ENCODE measurements at places on chromosomes 3 and 15.

DNA sequence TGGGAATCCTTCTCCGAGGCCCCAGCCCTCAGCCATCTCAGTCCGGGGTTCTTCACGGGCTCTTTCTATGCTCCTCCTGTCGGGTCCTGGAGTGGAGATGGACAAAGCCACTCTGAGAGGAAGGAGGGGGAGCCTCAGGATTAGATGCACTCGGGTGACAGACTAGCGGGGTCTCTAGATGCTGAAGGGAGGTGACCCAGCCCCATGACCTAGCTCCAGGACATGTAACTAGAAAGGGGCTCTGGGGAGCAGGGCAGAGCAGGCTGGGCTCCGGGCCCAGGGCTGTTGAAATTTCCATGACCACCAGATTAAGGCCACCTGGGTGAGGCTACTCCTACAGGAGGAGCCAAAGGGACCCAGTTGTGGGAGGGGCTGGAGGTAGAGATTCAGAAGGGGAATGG is 14.8 kb upstream of the SKIC8 start:
- DNase-seq: no peak

DNA sequence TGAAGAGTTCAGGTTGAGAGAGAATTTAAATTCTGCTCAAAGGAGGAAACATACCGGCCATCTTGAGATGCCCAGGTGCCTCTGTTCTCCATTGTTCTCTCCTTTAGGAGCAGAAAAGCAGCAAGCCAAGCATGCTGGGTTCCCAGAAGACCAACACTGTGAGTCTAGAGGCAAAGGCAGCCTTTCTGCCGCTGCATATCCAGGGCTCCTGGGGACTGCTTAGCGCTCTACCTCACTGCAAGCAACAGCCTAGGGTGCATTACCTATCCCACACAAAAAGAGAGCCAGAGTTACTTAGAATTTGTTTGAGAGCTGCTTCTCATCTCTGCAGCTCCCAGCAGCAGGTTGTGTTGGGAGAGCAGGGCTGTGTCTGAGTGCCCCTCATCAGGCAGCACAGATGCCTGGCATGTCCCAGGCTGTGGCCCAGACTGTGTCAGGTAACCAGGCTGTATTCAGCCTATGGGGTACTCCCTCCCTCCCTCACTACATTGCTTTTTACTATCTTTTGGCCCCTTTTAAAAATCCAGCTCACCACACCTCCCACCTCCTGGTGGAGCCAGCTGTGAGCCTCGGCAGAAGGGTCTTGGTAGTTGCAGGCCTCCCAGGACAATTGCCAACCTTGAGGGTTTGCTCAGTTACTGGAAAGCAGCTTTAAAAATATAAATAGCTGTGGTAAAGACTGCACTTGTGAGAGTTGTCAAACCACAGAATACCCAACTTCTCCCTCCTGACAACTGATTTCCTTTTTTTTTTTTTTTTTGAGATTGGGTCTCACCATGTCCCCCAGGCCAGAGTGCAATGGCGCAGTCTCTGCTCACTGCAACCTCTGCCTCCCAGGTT is 30.2 kb downstream of the BCL2L10 start:
- no peak for DNase-seq

DNA sequence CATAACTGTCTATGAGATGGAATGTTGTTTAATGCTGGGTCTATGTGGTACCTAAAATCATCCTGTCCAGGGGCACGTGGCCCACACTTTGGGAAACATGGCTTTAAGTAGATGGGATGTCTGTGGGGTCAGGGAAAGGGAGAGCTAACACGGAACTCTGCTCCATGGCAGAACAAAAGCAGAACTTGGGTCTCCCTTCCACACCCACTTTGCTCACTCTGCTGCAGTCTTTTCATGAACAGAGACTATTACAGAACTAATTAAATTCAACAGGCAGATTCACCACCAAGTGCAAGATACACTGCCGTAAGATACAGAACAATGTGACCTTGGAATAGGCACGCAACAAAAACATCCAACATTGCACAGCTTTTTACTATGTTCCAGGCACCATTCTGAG is 28.2 kb downstream of the POPDC2 start:
- DNase-seq: no peak

- DNase-seq: no peak
Measured at GRCh38 chr15:42182328-42182886, 25.7 kb downstream of the VPS39 start.

DNA sequence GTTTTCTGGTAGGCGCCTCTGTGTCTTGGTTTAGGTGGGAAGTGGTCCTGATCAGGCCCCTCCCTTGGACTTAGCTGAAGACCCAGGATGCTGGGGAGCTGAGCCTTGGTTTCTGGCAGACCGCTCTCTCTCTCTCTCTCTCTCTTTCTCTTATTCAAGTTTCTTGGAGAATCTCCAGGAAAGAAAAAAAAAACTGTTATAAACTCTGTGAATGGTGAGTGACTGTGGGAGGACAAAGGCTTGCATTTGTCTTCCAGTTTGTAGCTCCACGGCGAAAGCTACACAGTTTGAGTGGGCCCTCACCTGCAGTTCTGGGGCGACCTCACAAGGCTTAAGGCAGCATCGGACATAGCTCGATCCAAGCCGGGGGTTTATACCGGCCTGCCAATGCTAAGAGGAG is 7.5 kb downstream of the DET1 start:
- DNase-seq: no peak

- no peak for DNase-seq
Measured at GRCh38 chr15:34014556-34014955, 24.4 kb downstream of the AVEN start.

DNA sequence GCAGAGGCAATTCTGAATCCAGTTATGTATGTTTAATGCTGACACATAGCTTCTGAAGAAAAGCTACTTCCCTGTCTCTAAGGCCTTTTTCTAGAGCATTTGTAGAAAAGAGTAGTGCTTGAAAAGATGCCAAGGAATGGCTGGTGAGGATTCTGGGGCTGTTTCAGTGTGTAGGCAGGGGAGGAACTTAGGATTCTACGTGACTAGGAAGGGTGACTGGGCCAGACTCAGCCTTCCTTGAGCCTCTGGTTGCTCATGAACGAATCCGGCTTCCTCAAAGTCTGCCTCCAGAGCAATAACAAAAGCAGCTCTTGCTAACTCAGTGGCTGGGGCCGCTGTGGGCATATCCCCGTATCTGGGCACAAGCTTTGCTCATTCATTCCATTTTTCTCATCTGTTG is 104.8 kb upstream of the WNT5A start:
- no peak for DNase-seq

GRCh38 chr3:139745831-139746230 is 68.1 kb upstream of the NMNAT3 start:
- no peak for DNase-seq

GRCh38 chr3:88618021-88618645 is 468.4 kb downstream of the C3orf38 start:
- no peak for DNase-seq

- no peak for DNase-seq
Measured at GRCh38 chr3:144458283-144458682, 486.7 kb downstream of the DIPK2A start.

GRCh38 chr3:81048058-81048665 is 713.3 kb downstream of the GBE1 start:
- DNase-seq: no peak

GRCh38 chr15:76988867-76989780 is 5.8 kb upstream of the PSTPIP1 start:
- no peak for DNase-seq

DNA sequence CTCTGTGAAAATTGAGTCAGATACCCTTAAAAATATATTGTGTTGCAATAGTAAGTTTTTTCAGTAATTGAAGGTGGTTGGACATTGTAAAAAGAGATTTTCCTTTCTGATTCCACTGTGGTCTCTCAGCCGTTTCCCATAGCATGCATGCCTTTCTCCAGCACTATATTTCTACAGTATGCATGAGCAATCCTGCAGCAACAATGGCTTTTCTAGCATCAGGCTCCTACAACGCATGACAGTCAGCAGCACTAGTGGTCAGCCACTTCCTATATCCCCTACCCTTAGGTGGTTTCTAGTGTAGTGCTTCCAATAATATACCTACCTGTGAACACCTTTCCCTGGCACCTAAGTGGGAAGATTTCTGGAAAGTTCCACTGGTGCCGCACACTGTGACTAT is 55.4 kb upstream of the SNRPN start:
- DNase-seq: no peak

- DNase-seq: no peak
Measured at GRCh38 chr3:117626577-117626976, 917.0 kb downstream of the TUSC7 start.

DNA sequence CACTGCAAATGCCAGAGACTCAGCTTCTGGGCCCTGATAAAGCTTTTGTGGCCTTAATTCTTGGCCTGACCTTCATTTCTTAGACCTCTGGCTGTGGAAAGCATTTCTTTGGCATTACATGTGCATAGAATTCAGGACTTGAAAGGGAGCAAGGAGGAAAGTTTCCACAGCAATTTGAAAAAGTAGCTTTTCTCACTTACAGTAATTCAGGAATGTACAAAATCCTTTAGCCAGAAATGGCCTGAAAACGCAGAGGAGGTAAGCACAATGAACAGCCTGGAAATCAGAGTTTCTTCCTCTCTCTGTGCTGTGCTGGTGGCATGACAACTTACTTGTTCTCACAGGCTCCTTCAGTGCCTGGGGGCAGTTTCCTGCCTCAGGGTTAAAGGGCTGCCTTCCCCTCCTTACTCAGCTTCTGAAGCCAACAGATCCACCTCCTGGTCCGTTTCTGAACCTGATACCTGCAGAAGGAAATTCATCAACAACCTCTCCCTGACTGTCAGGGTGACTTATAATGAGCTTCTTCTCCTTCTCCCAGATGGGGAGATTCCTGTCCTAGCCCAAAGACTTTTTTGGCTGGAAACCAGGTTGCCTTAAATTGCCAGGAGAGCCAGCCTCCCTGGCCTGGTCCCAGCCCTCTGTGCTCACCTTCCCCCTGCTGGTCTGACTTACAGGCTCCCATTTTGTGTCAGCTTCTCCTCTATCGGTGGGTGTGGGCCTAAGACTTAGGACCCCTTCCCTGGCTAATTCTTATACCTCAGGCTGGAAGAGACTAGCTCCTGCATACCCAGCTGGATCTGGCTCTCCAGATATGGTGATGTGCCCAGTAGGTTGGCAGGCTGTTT is 102.3 kb downstream of the MYRIP start:
- no peak for DNase-seq

GRCh38 chr15:47788685-47789084 is 71.4 kb downstream of the SEMA6D start:
- DNase-seq: no peak

- no peak for DNase-seq
Measured at GRCh38 chr15:92901072-92901761, 1.1 kb downstream of the CHD2 start.

DNA sequence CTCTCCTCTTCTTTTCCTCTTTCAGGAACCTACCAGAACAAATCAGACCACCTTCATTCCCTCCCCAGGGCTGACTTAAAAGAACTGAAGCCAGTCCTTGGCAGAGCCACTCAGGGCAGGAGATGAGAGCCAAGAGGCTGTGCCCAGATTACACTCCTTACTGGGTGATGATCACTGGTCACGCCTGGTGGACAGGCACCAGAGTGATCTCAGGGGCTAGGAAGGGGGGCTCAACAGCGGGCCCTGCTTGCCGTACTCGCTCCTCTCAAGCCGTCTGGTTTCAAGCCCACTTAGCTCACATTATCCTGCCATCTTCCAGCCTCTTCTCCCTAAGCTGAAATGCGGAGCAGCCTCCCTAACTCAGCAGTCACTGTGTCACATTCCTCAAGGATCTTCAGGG is 1.7 kb upstream of the FAH start:
- no peak for DNase-seq

GRCh38 chr3:173153631-173154030 is 12.6 kb upstream of the SPATA16 start:
- DNase-seq: no peak

- DNase-seq: no peak
Measured at GRCh38 chr3:97658668-97659285, 105.8 kb upstream of the ARL6 start.

GRCh38 chr15:98853617-98854420 is 153.8 kb downstream of the PGPEP1L start:
- DNase-seq: no peak

GRCh38 chr15:59349680-59350420 is 22.8 kb downstream of the MYO1E start:
- DNase-seq: no peak

GRCh38 chr15:50320504-50320903 is 34.5 kb downstream of the GABPB1 start:
- DNase-seq: no peak

DNA sequence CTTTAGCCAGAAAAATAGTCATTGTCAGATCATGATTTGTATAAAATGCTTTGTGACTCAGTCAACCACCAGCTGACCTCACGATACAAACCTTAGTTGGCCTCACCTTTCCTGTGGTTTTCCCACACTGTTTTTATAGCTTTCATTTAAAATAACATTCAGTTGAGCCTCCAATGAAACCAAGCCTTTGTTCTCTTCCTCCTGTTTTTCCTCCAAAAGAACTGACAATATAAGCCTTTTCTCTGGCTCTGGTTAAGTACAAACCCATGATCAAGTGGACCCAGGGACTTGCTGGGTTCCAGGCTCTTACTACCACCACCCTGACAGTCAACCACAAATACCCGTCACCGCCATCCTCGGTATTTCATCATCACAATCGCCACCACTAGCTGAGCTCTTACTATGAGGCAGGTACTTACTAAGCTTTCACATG is 81.7 kb downstream of the TAMM41 start:
- no peak for DNase-seq

GRCh38 chr3:192156382-192156781 is 571.0 kb downstream of the FGF12 start:
- no peak for DNase-seq

GRCh38 chr3:72213296-72214065 is 428.5 kb upstream of the PROK2 start:
- no peak for DNase-seq

GRCh38 chr3:126197854-126198584 is 17.6 kb upstream of the ALDH1L1 start:
- DNase-seq: no peak

DNA sequence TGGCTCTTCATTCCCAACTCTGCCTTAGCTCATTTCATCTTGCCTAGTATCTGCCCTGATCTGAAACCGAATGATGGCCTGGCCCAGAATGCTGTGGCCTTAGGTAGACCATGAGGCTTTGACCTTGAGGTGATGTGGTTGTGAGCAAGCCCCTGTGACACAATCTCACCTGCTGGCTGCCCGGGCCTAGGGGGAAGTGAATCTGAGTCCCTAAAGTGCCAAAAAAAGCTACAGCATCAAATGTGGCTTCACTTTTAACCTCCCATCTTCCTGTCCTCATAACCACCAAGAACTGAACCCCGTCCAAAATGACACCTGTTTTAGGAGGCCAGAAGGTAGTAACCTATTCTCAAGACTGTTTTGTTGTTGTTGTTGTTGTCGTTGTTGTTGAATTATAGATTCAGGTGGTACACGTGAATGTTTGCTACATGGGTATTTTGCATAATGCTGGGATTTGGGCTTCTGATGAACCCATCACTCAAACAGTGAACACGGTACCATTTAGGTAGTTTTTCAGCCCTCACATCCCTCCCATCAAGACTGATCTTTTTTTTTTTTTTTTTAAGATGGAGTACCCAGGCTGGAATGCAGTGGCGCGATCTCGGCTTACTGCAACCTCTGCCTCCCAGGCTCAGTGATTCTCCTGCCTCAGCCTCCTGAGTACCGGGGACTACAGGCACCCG is 54.6 kb downstream of the MCCC1 start:
- no peak for DNase-seq

- no peak for DNase-seq
Measured at GRCh38 chr3:187343670-187344069, 24.5 kb upstream of the RTP4 start.

- no peak for DNase-seq
Measured at GRCh38 chr3:9673082-9673481, 23.8 kb downstream of the MTMR14 start.

GRCh38 chr15:90004671-90005070 is 3.5 kb downstream of the ZNF710 start:
- DNase-seq: no peak

GRCh38 chr3:62538691-62539356 is 165.5 kb upstream of the FEZF2 start:
- DNase-seq: no peak
